ENCODE measurements at places on chromosomes 13 and 19. TPM values are rescaled to one million over a fixed set of nuclear protein-coding genes. Genes with fewer than 3 reads are reported as not detected.
A peak's percentile ranks its signal among the peaks of the same experiment; 100 is the strongest.

- no peak for DNase-seq
Observed at GRCh38 chr13:37409756-37410155, 188.8 kb downstream of the POSTN start.

GRCh38 chr19:37484406-37485168 lies 15.4 kb downstream of the ZNF570 start:
- no peak for DNase-seq

RNF113B gene
- not detected for total RNA-seq

MEF2B gene
- not detected for total RNA-seq

SMIM17 gene
- 26.5 TPM for total RNA-seq

DNA sequence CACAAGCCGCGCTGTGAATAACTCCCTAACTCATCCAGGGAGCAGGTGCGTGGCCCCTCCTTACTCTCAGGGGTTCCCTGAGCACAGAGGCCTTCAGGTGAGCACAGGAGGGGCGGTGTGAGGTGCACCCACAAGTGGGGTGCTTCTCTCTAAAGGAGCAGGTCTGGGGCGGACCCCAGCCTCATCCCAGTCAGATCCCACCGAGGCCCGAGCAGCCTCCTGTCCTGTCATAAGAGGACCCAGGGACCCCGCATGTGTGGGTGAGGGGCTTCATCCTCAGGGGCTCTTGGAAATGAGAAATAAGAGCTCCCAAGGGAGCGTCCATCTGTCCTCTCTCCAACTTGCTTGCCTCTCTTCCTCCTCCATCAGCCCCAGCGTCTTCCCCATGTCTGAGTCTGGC lies 3.0 kb upstream of the LILRA5 start:
- no peak for DNase-seq

- DNase-seq = no peak
Observed at GRCh38 chr13:28355822-28356371, 139.0 kb downstream of the FLT1 start.

LRP3 gene
- 93.8 TPM for total RNA-seq

FBN3 gene
- 28.1 TPM for total RNA-seq

PGLYRP2 gene
- not detected for total RNA-seq

STXBP2 gene
- total RNA-seq = 2.4 TPM

- DNase-seq = no peak
Observed at GRCh38 chr13:62038214-62038613, 622.6 kb upstream of the PCDH20 start.

DNA sequence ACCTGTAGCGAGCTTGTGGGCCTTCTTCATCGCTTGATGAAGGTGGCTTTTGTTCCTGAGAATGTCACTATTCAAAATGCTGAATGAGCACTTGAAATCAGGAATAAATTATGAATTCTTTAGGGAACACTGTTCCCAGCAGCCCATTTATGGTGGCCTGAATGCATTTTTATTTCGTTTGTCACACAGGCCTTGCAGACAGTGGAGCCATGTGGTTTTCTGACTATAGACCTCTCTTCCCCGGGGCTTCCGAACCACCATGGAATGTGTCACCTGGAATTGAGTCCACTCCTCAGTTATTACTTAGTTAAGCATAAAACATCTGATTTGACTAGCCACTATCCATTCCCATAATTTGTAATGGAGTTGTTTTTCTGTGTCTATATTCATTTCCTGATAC lies 396.9 kb downstream of the IRS2 start:
- no peak for DNase-seq

TEX30 gene
- 9.4 TPM for total RNA-seq

DNA sequence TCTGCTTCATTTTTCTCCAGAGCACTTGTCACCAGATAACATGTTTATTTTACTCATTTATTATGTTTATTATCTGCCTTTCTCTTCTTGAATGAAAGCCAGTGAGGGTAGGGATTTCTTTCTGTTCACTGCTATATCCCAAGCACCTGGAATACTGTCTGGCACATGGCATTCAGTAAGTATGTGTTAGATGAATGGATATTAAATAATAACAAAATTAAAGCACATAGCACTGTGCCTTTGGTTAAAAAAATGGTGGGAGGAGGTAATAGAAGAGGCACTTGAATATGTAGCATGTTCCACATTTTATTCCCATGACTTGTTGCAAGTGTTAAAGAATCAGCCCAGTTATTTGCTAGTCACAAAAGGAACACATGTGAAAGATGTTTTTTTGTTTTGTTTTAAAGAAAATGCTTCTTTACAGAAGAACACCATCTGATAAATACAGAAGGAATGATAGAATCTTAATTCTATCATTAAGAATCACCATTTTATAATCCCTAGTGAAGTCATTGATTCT lies 151.0 kb downstream of the DLEU7 start:
- DNase-seq = no peak

DNA sequence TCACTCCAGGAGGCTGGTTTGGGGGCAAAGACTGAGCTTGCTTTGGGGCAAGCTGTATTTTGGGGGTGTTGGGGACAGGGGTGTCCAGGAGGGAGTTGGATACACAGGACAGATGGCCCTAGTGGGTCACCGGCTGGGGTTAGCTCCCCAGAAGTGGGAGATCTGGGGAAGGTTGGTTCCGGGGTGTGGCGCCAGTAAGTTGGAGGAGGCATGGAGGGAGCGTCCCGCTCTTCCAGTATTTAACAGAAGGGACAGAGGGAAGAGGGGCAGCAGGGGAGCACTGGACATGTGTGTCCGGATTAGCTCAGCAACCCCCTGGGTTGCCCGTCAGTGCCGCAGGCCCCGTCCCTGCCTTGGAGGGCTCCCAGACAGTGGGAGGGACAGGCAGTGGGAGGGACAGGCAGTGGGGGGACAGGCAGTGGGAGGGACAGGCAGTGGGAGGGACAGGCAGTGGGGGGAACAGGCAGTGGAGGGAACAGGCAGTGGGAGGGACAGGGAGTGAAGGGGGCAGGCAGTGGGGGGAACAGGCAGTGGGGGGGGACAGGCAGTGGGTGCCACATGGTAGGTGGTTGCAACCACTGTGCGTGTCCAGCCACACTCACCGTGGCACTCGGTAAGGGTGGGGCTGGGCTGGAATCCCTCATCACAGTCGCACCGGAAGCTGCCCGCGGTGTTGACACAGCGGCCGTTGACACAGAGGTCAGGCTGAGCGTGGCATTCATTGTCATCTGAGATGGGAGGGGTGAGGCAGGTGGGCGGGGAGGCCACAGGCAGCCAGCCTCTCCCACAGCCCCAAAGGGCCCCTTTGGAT lies 33.2 kb downstream of the CCL25 start:
- no peak for DNase-seq

DNA sequence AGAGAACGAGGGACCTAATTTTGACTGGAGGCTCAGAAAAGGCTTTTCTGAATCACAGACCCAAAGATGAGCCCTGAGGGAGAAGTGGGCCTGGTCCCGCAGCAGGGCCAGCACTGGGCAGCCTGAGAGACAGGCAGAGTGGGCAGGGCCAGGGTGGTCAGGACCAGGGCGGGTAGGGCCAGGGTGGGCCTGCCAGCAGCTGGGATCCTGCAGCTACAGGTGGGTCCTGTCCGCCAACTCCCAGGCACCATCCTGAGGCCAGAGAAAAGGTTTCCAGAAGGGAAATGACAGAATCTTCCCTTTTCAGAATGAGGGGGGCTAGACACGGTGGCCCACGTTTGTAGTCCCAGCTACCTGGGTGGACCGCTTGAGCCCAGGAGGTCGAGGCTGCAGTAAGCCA lies 23.7 kb downstream of the LATS2 start:
- DNase-seq = no peak

GRCh38 chr13:106534639-106535551 lies 567 bp downstream of the EFNB2 start:
- DNase-seq = peak; percentile 57

ZNF723 gene
- not detected for total RNA-seq

- no peak for DNase-seq
Observed at GRCh38 chr19:1046836-1047695, 7.2 kb downstream of the ABCA7 start.

DNA sequence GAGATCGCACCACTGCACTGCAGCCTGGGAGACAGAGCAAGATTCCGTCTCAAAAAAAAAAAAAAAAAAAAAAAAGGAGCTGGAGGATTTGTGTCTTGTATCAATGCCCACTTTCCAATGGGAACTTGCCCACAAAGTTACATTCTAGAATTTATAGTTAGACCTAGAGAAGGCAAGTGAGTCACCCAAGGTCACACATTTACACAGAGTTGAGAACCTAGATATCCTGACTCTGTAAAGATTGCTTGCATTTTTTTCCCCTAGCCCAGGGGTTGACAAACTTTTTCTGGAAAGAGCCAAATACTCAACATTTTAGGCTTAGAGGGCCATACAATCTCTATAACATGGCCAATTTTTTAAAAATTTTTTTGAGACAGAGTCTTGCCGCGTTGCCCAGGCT lies 7.7 kb upstream of the BRD4 start:
- DNase-seq = no peak

GRCh38 chr13:51870616-51871015 lies 8.8 kb downstream of the CCDC70 start:
- no peak for DNase-seq

CYP4F12 gene
- 0.41 TPM for total RNA-seq

DNA sequence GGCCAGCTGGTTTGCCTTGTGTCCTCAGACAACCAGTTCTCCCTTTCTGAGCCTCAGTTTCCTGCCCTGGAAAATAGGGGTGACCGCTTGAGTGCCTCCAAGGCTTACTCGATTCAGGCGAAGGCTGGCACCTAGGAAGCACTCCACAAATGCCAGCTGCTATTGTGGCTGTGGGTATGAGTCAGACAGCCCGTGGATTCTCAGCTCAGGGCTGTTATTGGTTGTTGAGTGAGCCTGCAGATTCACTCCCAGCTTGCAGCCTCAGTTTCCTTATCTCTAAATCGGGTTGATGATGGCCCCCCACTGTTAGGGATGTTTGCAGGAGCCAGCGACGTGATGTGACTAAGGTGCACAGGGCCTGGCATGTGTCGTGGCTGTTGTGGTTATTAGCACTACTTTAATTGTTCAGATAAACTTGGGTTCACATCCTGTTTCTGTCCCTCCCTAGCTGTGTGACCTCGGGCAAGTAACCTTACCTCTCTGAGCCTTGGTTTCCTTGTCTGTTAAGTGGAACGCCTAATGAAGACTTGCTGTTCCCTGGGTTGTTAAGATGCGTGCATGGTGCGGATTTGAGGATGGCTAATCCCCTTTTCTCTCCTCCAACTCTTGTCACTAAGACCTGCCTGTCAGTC lies 2.4 kb downstream of the MARK4 start:
- no peak for DNase-seq

DNA sequence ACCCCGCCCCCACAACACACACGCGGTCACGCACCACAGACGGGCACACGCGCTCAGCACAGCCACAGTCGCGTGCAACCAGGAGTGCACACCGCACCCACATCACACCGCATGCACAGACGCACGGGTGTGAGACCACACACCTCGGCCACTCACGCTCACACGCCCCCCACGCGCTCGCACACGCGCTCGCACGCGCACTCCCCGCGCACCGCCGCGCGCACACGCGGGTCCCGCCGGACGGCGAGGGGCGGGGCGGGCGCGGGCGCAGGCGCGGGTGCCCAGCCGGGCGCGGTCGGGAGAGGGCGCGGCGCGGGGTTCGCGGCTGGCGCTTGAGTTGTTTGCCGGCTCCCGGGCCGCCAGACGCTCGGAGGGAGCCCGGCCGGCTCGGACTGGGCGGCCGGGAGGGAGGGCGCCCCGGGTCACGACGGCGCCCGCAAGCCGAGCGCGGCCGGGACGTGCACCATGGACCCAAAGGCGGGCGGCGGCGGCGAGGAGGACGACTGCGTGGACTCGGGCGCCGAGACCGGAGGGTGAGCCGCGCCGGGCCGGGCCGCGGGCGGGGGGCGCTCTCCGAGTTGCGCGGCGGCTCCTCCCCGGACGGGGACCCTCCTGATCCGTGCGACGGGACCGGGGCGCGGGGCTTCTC lies at the start of gene FAM124A:
Gene FAM124A, plus strand, starts transcription at position 362 of the 649 bp plus-strand sequence. Its CDS starts 104 bp downstream, at position 466.
- DNase-seq = peak; percentile 75

DACH1 gene
- 14.7 TPM for total RNA-seq

- no peak for DNase-seq
Observed at GRCh38 chr19:39444598-39445195, 685 bp upstream of the SUPT5H start.

THSD1 gene
- 12.2 TPM for total RNA-seq

GRCh38 chr13:68254151-68254550 lies 1024.0 kb upstream of the PCDH9 start:
- DNase-seq = no peak

DOCK9 gene
- 162 TPM for total RNA-seq

DNA sequence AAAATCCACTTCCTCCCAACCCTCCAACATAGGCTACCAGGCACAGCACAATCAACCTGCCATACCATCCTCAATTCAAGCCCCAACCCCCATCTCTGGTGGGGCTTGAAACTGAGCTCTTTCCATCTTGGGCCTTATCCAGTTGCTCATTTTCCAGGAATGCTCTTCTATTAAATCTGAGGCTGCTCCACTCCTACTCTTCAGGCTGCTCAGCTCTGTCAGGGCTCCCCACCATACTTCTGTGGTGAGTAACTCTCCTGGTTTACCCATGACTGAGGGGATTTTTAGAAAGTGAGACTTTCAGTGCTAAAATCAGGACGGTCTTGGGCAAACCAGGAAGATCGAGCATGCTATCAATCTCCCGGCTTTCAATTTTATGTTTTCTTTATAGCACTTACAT lies 512.8 kb downstream of the LMO7 start:
- DNase-seq = no peak

DNA sequence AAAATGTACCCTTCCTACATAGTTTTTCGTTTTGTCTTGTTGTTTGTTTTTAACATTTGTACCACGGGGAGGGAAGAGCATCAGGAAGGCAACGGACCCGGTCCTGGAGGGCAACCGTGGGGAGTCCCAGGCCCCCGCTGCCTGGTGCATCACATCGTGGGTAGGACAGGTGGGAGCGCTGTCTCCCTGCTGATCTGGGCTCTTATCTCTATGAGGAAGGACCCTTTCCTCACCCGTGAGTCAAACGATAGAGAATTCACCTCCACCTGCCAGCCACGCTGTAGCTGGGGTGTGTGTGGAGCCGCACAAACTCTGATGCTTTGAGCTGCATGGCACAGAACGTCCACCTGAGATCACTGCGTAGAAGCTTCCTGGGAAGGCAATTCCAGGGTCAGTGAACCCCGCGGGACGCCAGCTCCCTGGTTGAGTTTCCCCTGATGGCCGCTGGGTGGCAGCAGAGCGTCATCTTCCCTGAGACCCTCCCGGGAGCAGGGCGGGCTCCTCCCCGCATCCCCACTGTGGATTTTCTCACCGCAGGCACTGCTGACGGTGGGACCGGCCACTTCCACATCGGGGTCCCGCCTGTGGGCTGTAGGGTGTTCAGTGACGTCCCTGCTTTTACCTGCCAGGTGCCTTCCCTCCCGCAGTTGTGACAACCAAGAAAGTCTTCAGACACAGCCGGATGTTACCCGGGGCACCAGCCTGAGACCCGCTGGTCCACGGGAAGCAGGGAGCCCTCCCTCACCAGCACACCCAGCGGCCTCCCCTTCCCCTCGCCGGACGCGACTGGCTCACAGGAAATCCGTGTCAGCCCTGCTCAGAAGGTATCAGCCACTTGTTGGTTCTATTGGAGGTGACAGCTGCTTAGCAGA lies 54.7 kb downstream of the ZNF787 start:
- no peak for DNase-seq

KISS1R gene
- total RNA-seq = 0.41 TPM

DNA sequence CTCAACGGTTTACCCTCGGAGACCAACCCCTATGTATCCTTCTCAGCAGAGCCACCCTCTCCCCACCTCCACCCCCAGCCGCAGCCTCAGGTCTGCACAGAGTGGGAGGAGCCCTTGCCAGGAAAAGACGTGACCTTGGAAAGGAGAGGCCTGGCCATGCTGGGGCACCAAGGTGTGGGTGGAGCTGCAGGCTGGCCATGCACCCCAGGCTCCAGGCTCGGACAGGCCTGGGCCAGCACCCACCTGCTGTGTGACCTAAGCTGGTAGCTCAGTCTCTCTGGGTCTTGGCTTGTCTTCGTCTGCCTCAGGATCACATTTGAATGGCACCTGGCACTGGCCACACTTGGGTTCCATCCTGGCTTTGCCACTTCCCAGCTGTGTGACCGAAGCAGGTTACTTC lies 29.5 kb downstream of the CCDC8 start:
- no peak for DNase-seq
